ENCODE measurements at places on chromosomes 2 and 18. TPM values are rescaled to one million over a fixed set of nuclear protein-coding genes. Genes with fewer than 3 reads are reported as not detected.

DNAJC5G gene
- total RNA-seq, result 1.0 TPM

GPR75 gene
- 2.1 TPM for total RNA-seq

MATN3 gene
- 1.2 TPM for total RNA-seq

- DNase-seq, result no peak
These were observed 89.0 kb downstream of the FAM117B start for GRCh38 chr2:202723746-202724145.

DNA sequence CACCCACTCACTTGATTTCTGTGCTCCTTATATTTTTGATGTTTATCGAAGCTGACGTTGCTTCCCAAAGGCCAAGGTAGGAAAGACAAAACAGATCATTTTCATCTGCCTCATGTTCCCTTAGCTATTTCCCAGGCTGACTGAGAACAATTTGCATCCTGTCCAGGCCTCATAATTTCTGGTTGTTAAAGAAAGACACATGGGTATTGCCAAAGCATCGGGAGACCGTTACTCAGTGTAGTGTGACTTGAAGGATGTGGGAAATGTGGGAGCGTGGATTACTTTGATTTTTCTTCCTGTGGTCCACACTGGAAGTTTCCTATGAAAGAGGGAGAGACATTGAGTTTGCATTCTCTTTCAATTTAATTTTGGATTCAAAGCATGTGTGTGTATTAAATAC is 204.6 kb downstream of the TRIB2 start:
- no peak for DNase-seq

GRCh38 chr18:10511236-10511635 is 14.6 kb upstream of the NAPG start:
- DNase-seq, result no peak

- DNase-seq, result no peak
These were observed 93.7 kb downstream of the TMEM17 start for GRCh38 chr2:62412347-62412742.

DNA sequence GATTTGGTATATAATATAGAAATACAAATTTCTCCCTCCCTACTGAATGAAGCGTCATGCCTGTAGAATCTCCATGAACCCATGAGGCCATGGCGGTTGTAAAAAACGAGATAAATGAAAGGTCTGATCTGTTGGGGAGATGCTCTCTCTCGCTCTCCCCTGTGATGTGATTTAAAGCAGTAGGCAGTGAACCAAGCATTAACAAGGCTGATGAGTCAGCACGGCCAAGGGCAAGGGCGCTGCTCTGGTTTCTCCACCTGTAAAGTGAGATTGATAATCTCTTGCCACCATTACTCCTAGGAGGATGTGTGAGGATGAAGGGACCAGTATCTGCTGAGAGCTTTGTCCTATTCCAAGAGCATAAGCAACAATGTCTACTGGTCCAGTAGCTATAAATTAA is 553.3 kb downstream of the CMPK2 start:
- no peak for DNase-seq
